Suppressor macrophage (primary cell): ENCODE measurements at places on chromosomes 7 and 10.

- DNase-seq, result no peak
Observed at GRCh38 chr7:39249635-39250152, 272.0 kb downstream of the POU6F2 start.

GRCh38 chr10:85696893-85697292, 669.7 kb downstream of the GRID1 start:
- DNase-seq, result no peak

DNA sequence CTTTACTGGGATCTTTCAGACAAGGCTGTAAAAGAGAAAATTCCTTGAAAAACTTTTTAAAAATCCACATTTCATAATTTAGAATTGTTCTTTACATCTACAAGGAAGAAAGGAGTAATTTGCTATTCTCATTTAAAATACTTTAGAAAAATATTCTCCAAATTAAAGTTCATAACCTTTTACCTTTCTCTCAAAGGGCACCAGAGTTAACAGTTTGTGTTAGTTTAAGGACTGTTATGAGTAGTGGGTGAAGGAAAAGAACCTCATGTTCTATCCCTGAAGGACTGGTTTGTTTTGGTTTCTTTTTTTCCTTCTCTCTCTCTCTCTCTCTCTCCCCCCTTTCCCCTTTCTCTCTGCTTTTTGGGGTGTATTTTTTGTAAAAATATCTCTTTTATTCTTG, 4.1 kb downstream of the AGMO start:
- DNase-seq, result no peak

GRCh38 chr7:154857728-154858681, 144.9 kb downstream of the PAXIP1 start:
- DNase-seq, result no peak

- DNase-seq, result no peak
Observed at GRCh38 chr7:18724318-18724717, 228.8 kb downstream of the HDAC9 start.
